Mesothelial cell of epicardium (in vitro differentiated cells): ENCODE measurements at places on chromosomes 5 and 9.

- no peak overlapping the region for H3K4me3 ChIP-seq
- no peak for DNase-seq
- H3K27ac ChIP-seq, result no peak overlapping the region
- peaks cover 2% of the 10 kb centered on the region for H3K4me1 ChIP-seq
These were observed 14.4 kb downstream of the NEK6 start for GRCh38 chr9:124272118-124272517.

DNA sequence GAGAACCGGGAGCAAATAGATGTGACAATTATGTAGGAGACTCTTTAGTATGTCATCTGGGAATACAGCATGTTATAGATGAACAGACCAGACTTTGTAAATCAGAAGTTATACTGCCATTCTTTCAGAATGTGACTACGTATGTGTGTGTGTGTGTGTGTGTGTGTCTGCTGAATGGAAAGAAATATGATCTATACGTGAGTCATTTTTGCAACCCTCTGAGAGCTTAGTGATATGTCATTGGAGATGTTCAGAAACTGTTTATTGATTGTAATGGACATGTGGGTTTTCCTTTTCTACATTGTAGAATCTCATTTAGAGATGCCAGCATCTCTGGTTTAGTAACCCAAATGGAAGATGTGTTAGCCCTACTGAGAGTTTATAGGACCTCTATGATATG, 731.5 kb downstream of the TLE1 start:
- no peak for DNase-seq
- no peaks in the 10 kb centered on the region for H3K36me3 ChIP-seq
- H3K4me3 ChIP-seq, result no peak overlapping the region
- no peaks in the 10 kb centered on the region for H3K27me3 ChIP-seq
- H3K4me1 ChIP-seq, result peaks cover 6% of the 10 kb centered on the region

DNA sequence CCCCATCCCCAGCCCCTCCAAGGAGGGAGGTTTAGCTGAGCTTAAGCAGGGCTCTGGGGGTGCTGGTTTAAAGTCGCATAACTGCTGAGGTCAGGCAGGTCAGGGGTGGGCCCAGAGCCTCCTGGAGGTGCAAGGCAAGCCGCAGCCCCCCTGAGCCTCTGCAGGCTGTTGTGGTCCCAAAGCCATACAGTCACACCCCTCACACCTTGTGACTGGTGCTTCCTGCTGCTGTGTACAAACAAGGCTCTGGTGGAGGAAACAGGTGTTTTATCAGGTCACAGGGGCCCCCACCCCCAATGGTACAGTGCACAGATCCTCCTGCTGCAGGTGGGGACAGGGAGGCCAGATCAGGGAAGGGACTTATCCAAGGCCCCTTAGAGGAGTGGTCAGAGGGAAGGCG, 8.0 kb downstream of the TCF7 start:
- H3K4me1 ChIP-seq, result peaks cover 6% of the 10 kb centered on the region
- H3K27me3 ChIP-seq, result no peaks in the 10 kb centered on the region
- H3K4me3 ChIP-seq, result no peak overlapping the region
- no peak overlapping the region for H3K27ac ChIP-seq
- H3K36me3 ChIP-seq, result no peaks in the 10 kb centered on the region
- DNase-seq, result no peak

DNA sequence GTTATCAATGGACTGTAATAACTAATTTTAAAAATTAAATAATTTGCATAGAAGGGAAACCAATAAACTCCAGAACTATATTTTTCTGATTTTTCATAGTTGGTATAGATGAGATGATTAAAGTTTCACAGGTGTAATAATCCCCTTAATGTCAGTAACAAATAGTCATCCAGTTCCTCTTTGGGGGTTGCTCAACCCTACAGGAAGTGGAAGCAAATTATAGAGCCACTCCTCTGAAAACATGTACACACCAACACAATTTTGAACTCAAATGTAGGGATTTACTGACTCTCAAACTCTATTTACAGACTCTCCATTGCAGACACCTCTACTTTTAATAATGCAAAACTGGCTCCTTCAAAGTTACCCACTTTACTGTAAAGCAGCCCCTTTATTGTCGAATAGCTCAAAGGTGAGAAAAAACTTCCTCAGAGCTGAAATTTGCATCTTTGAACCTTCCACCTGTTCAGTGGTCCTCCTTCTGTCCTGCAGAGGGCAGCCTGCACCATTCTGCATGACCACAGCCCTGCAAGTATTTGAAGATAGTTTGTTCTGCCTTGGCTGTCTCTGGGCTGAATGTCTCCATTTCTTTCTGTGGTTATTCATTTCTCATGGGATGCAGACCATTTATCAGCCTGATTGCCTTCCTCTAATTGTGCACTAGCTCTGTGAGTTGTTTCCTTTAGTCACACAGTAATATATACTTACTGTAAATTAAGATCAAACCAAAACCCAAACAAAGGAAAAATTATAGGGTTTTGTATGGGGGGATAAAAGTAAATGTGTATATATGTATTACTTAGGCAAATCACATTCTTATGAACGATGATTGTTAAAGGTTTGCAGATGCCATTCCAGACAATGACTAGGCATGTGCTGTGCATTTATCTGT, 383.2 kb upstream of the SGCD start:
- H3K4me1 ChIP-seq, result peaks cover 20% of the 10 kb centered on the region
- H3K36me3 ChIP-seq, result no peaks in the 10 kb centered on the region
- peaks cover 4% of the 10 kb centered on the region for H3K27me3 ChIP-seq
- no peak for DNase-seq
- no peak overlapping the region for H3K27ac ChIP-seq
- H3K4me3 ChIP-seq, result no peak overlapping the region
